ENCODE measurements at places on chromosomes 4 and X.

- peak; percentile 8 for DNase-seq
Measured at GRCh38 chr4:4541040-4541631, 712 bp downstream of the STX18 start.

GRCh38 chr4:165765053-165765452, 108.0 kb upstream of the TLL1 start:
- no peak for DNase-seq

GRCh38 chr4:144267084-144267483, 126.6 kb upstream of the GYPA start:
- no peak for DNase-seq

DNA sequence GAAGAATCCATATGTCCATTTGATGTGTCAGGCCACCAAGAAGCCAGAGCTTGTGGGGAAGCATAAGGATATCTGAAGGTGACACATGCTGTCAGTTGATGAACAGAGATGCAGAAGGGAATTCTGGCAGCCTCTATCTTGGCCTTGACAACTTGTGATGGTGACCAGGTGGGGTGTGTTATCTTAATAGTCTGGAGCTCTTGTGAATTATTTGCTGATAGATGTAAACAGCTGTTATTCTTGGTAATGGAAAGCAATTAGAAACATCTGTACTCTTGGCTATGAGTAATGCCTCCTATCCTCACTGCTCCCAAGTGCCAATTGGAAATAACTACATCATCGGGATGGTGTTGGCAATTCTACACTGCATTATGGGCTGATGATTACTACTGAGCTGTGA, 51.9 kb downstream of the NAA11 start:
- no peak for DNase-seq

DNA sequence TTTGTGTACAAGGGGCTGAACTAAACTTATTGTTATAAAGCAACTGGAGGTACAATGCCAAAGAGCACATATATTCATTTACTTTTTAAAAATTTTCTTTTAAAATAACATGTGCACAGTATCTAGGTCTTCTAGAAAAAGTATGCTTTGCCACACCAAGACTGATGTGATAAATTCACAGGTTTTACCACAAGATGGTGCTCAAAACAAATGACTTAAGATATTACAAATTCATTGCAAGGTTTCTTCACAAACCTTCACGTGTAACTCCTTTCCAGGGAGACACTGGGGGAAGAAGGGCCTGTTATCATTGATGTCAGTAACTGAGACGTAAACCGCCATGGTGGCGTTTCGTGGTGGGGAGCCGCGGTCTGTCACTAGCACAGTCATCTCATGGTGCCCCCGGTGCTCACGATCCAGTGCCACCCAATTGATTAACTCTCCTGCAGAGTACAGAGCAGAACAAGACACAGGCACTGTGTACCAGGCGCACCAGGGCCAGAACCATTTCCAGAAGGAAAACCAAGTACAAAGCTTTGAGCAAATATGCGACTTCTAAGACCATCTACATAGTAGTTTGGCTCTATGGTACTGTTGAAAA, 162.2 kb downstream of the DCHS2 start:
- DNase-seq = no peak

DNA sequence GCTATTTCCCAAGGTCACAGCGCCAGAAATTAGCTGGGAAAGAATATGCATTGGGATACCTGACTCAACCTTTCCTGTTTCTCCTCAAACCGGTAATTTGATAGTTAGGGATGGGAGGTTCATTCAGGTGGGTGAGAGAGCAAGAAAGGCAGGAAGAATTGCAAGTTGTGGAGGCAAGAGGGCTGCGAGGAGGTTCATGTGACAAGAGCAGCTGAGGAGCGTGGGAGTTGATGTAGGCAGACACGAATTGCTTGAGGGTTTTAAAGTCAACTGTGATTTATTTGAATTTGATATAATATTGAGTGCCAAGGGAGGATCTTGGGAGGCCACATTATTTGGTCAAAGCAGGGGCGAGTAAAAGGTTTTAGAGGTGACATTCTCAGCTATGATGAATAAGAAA, 329.0 kb downstream of the STIM2 start:
- no peak for DNase-seq

DNA sequence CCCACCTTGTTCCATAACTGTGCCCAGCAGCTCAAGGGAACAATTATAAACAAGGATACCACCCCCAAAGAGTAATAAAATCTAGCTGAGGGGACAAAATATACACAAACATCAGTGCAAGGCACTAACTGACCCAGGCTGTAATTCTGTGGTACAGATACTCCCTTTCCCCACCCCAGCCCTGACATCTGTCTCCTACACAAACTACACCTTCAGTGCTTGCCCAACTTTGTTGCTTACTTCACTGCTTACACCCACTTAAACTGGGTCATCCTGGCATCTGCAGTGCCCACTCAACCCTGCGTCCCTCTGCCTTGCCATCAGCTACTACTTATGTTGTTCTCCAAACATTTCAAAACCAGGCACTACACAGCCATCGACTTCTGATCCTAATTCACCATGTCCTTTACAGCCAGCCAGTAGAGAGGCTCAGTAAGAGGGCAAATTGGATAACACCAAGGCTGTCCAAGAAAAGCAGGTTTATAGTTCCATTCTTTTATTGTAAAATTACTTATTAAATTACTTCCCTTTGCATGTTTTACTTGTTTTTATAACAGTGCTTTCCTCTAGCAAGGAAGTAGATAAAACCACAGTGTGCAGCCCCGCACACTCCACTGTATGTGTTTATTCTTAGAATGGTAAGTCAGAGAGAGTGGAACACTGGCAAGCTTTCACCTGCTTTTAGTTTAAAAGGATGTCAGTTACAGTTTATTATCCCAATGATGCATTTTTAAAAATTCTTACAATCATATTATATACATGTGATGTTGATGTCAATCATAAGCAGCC, 149.6 kb downstream of the INPP4B start:
- DNase-seq = no peak

- DNase-seq = no peak
Measured at GRCh38 chr4:36747277-36748129, 466.1 kb downstream of the DTHD1 start.

DNA sequence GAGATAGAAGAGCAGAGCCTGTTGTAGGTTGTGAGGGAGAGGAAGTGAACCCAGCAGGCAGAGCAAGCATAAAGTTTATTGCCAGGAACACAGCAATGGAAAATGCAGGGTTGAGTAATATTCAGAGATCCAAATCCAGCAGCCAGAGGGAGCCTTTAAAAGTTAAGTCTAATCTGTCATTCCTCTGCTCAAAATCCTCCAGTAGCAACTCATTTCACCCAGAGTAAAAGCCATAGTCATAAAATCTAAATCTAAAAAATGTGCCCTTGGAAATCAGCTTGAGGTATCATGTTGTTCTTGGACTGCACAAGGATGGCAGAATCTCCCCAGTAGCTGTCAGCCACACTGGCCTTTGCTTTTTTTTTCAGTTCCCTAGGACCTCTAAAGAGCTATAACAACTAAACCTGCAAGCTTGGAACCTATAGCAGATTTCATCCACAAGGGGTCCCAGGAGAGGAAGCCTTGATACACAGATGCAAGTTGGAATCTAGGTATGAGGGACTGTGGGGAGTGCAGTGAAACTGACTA, 62.9 kb upstream of the FRAS1 start:
- DNase-seq = no peak

DNA sequence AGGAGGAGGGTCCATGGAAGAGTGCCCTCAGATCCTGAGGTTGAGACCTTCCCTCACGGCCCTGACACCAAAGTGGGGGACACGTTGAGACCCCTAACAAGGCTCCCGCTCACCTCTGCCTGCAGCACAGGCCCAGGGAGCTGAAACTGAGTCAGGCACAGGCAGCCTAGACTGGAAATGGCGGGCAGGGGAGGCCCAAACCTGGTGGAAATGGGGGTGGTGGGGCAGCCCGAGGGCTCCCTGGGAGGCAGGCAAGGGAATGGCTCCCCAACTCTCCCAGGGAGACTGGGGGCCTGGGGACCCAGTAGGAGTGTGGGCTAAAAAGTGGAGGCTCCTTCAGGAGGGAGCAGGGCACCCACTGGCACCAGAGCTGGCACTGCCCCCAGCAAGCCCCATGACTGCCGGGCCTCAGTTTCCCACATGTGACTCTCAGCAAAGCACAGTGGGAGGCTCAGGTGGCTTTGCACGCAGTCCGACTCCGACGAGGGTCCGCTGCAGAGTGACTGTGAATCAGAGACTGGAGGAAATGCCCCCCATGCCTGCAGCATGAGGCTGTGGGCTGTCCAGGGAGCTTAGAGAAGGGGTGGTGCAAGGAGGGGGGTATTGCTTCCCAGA, 5.9 kb downstream of the NKX1-1 start:
- DNase-seq = no peak
